IPS DF 6.9 (cell line): ENCODE measurements at places on chromosomes 2 and 18.

DNA sequence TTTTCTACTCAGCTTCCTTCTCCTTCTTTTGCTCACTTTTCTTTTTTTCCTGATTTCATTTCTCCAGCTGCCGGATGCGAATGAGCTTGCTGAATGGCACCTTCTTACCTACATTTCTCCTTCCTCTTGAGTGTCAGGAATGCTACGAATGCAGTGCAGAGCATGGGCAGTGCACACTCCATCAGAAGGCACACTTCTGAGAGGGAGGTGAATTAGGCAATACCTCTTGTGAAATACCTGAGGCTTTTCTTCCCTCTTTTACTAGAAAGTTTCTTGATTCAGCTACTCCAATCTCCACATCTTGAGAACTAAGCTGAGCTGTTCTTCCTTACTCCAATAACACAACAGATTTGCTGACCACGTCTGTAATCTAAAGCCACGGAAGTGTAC lies 51.1 kb downstream of the PLEKHM3 start:
- H3K4me3 ChIP-seq, result no peak overlapping the region
- H3K27me3 ChIP-seq, result no peaks in the 10 kb centered on the region
- no peak overlapping the region for H3K27ac ChIP-seq
- no peaks in the 10 kb centered on the region for H3K4me1 ChIP-seq

- H3K36me3 ChIP-seq, result no peaks in the 10 kb centered on the region
- no peak overlapping the region for H3K27ac ChIP-seq
- no peaks in the 10 kb centered on the region for H3K4me1 ChIP-seq
- no peak for DNase-seq
Measured at GRCh38 chr2:69988086-69988635, 26.7 kb upstream of the ASPRV1 start.

DNA sequence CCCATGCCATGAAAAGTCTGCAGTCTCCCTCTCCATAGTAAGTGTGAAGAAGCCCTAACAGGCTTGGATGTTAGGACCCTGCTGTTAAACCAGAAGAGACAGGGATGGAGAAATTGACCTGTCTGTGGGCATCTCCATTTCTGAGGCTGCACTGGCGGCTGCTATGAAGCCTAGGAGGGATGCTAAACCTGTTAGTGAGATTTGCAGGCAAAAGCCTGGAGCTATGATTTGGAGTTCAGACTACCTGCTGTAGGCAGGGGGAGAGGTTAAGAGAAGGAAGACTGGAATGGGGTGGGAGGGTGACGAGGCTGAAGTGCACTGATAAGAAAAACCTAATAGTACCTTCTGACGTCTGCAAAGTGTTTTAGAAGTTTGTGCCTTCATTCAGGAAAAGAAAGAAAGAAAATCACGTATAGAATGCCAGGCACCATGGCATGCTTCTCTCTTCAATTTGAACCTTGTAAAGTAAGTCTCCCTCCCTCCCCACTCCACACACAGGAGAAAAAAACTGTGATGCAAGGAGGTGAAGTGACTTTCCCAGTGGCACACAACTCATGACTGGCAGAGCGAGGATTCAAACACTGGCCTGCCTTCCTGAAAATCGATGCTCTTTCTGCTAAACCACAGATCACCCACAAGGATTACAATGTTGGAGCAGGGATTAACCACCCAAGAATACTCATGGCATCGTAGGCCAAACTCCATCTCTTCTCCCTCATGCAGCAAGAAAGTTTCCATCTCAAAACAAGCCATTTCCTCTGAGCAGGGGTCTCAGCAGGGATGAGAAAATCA lies 98.5 kb upstream of the PKDCC start:
- no peaks in the 10 kb centered on the region for H3K36me3 ChIP-seq
- H3K27ac ChIP-seq, result no peak overlapping the region

- H3K4me1 ChIP-seq, result peaks cover 2% of the 10 kb centered on the region; the same call in 1 of the 2 replicates
- DNase-seq, result no peak
Measured at GRCh38 chr18:2087877-2088673, 483.2 kb downstream of the METTL4 start.

GRCh38 chr18:7688580-7688979 lies 121.5 kb downstream of the PTPRM start:
- H3K36me3 ChIP-seq, result no peaks in the 10 kb centered on the region
- no peaks in the 10 kb centered on the region for H3K27me3 ChIP-seq
- H3K4me1 ChIP-seq, result no peaks in the 10 kb centered on the region

DNA sequence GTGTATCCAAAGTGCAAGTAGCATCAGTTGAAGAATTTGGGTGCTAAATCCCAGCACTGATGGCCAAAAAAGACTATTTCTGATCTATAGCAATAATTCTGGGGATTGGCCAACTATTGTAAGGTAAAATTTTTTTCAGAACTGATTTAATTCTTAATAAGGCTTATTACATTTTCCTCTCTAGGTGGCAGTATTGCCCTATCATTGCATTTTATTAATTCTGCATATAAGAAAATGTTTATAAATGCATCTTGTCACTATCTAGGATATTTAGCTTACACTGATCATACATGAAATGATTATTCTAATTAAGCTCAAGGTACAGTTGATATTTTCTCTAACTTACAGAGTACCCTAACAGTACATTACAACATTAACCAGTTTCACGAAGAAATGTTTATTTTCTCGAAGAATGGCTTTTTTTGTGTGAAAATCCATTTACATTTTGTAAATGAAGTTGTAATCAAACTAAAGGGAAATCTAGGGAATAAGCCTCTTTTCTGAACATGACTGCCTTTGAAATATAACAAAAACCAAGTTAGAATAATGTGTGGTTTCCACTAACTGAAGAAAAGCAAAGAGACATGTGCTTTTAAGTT lies 11.0 kb downstream of the TTN start:
- no peak overlapping the region for H3K4me3 ChIP-seq
- H3K4me1 ChIP-seq, result no peaks in the 10 kb centered on the region
- DNase-seq, result no peak
- no peaks in the 10 kb centered on the region for H3K36me3 ChIP-seq
- no peaks in the 10 kb centered on the region for H3K27me3 ChIP-seq
- no peak overlapping the region for H3K27ac ChIP-seq
